ENCODE measurements at places on chromosomes 5 and 9. TPM values are rescaled to one million over a fixed set of nuclear protein-coding genes. Genes with fewer than 3 reads are reported as not detected.

The CDO1 gene
- 25.5 TPM for polyA plus RNA-seq

The LHFPL2 gene
- 48.4 TPM for polyA plus RNA-seq

DNA sequence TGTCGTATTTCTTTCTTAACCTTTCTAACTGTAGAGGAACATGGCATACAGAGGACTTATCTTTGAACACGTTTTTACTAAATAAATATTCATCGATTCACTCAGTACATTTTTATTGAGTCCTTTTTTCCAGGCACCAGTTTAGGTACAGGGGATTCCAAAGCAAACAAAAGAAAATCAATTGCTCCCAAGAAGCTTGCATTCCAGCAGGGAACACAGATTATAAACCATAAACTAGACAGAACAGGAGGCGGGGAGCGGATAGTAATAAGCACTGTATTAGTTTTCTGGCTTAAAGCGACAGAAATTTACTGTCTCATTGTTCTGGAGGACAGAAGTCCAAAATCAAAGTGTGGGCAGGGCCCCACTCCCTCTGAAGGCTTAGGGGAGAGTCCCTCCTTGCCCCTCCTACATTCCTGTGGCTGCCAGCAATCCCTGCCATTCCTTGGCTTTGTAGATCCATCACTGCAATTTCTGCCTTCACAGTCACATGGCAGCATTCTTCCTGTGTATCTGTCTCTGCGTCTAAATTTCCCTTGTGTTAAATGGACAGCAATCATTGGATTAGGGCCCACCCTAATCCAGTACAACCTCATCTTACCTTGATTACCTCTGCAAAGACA lies 115.5 kb downstream of the COL23A1 start:
- no peak for DNase-seq

The RABGAP1 gene
- polyA plus RNA-seq = 67.8 TPM

The ASTN2 gene
- 14.0 TPM for polyA plus RNA-seq

The CTNND2 gene
- polyA plus RNA-seq = 2.0 TPM

The NUTM2G gene
- polyA plus RNA-seq = 0.49 TPM

The IL31RA gene
- 0.14 TPM for polyA plus RNA-seq

- DNase-seq = no peak
Observed at GRCh38 chr9:72791436-72791835, 161.4 kb downstream of the ALDH1A1 start.

The PPP2R2B gene
- polyA plus RNA-seq = 17.0 TPM

DNA sequence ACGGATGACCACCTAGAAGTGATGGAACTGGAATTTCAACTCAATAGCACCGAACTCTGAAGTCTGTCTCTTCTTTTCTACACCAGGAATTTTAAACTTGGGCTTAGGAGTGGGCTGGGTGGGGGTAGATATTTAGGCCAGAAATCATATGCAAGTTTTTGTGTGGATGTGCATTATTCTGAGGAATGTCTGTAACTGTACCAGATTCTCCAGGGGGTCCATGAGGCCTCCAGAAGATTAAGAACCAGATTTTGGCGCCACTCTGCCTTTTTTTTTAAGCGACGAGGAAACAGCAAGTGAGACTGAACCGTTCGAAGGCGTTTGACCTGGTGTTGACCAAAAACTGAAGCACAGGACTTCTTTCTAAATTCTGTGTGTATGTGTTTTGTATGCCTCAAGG lies 88.8 kb upstream of the TTC23L start:
- no peak for DNase-seq

The CNTNAP3 gene
- 6.4 TPM for polyA plus RNA-seq

DNA sequence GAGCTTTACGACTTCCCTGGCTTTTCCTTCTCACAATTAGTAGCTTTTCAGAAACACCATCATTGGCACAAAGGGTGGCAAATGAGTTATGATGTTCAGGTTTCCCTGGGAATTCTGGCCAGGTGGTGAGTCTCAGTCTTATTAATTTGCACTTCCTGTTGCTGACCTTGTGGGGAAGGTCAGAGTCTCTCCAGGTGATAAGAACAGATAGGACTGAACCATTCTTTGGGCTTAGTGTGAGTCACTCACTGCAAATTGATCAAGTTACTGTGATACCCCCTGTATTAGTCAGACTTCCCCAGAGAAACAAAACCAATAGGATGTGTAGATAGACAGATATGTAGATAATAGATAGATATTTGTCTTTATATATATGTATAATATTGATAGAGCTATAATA lies 53.8 kb upstream of the RANBP3L start:
- no peak for DNase-seq

The CCDC112 gene
- polyA plus RNA-seq = 5.8 TPM

GRCh38 chr9:121736934-121737462 lies 85.6 kb downstream of the DAB2IP start:
- no peak for DNase-seq

The TAF7 gene
- polyA plus RNA-seq = 159 TPM

The FAM78A gene
- polyA plus RNA-seq = 2.6 TPM

DNA sequence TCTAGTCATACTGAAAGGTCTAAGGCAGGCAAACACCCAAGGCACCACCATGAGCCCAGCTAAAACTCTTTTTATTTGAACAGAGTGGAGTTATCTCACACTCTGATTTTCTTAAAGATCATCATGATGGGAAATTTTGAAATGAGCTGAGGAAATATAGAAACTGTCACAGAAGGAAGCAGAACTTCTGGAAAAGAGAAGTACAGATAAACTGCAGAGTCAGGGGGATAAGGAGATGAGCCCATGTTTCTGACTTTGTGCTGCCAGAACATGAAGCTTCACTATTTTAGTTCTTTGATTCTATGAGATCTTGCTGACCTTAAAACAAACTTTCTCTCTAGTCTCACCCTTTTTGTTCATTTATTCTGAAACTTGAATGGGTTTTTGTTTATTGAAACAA lies 406.5 kb upstream of the EDIL3 start:
- no peak for DNase-seq

The DAB2IP gene
- 43.9 TPM for polyA plus RNA-seq

- DNase-seq = no peak
Observed at GRCh38 chr5:77709340-77709739, 66.8 kb downstream of the TBCA start.

The TMEM174 gene
- 0.34 TPM for polyA plus RNA-seq

GRCh38 chr9:124254261-124254682 lies 3.5 kb upstream of the NEK6 start:
- DNase-seq = no peak

The UGT3A2 gene
- 0.30 TPM for polyA plus RNA-seq

GRCh38 chr9:17807613-17808282 lies 228.9 kb downstream of the SH3GL2 start:
- no peak for DNase-seq

- DNase-seq = no peak
Observed at GRCh38 chr5:36060420-36060887, 6.2 kb downstream of the UGT3A2 start.

All from left renal pelvis (tissue), 4 donors.